ENCODE measurements at places on chromosomes 4 and X. TPM values are rescaled to one million over a fixed set of nuclear protein-coding genes. Genes with fewer than 3 reads are reported as not detected.

- H3K4me3 ChIP-seq, result no peak overlapping the region
- DNase-seq, result no peak
- no peaks in the 10 kb centered on the region for H3K36me3 ChIP-seq
- H3K27ac ChIP-seq, result no peak overlapping the region
- no peaks in the 10 kb centered on the region for H3K27me3 ChIP-seq
- no peaks in the 10 kb centered on the region for H3K4me1 ChIP-seq
Observed at GRCh38 chr4:178311997-178312396, 869.8 kb upstream of the AGA start.

DNA sequence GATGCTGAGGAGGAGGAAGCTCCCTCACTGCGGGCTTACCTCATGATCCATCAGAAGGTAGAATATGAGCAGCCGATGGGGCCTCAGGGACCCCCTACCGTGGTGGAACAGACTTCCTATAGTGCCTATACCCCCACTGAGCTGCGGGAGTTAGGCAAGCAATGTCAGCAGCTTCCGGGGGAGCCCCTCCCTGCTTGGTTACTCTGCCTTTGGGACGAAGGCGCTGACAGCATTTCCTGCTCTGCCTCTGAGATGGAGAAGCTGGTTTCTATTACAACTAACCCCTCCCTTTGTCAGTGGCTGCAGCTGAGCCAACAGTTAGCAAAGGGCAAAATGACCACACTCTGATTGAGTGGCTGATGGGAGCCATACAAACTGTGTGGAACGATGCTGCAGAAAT, 430.7 kb downstream of the IDS start:
- no peaks in the 10 kb centered on the region for H3K4me1 ChIP-seq
- H3K36me3 ChIP-seq, result no peaks in the 10 kb centered on the region
- H3K27me3 ChIP-seq, result no peaks in the 10 kb centered on the region

DNA sequence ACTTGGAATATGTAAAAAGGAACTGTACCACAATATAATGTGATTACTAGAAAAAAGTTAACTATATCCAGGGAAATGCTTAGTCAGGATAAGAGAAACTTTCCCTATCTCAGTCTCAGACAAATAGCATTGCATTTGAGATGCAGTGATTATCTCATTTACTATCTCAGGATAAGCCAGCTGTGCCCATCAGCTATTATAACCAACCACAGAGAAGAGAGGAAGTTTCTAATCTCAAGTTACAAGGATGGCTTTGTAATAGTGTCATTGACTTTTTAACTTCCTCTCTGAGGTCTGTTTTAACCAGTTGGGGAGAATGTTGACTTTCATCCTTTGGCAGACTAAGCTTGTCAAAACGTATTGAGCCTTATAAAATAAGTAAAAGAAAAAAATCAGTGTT, 56.5 kb downstream of the SNX25 start:
- no peak for DNase-seq
- no peaks in the 10 kb centered on the region for H3K27me3 ChIP-seq
- no peak overlapping the region for H3K4me3 ChIP-seq
- peaks cover 33% of the 10 kb centered on the region for H3K36me3 ChIP-seq
- no peak overlapping the region for H3K27ac ChIP-seq

GRCh38 chr4:2075171-2075986, 16.3 kb downstream of the NAT8L start:
- no peak overlapping the region for H3K4me3 ChIP-seq
- H3K36me3 ChIP-seq, result no peaks in the 10 kb centered on the region
- peaks cover 7% of the 10 kb centered on the region for H3K4me1 ChIP-seq
- DNase-seq, result no peak

DNA sequence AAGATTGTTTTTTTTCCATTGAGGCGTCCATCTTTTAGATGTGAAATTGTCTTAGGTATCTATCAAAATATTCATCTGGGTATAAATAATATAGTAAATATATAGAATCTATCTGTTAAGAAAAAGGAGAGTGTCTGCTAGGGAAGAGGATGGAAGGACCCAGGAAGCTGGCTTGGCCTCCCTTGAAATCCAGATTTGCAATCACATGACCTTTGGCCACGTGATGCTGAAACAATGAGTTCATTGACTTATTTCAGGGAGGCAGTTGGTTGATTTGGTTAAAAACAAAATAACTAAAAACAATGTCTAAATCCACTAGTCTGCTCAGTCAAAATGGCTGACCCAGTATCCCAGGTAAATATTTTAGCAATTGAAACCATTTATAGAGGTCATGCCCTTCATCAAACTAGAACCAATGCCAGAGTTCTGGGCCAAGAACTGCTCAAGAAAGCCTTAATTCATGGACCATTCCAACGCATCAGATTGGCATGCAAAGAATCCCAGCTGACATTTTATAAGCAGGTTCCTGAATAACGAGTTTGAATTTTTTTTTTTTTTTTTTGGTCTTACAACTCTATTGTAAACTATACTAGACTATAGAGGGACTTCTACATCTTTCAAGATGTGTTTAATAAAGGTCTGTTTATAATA, 172.7 kb downstream of the MID1 start:
- no peaks in the 10 kb centered on the region for H3K27me3 ChIP-seq
- H3K4me3 ChIP-seq, result no peak overlapping the region
- DNase-seq, result no peak

GRCh38 chrX:5936438-5936837, 292.2 kb downstream of the NLGN4X start:
- DNase-seq, result peak; percentile 41
- H3K36me3 ChIP-seq, result no peaks in the 10 kb centered on the region
- H3K4me3 ChIP-seq, result no peak overlapping the region
- H3K27ac ChIP-seq, result no peak overlapping the region

DNA sequence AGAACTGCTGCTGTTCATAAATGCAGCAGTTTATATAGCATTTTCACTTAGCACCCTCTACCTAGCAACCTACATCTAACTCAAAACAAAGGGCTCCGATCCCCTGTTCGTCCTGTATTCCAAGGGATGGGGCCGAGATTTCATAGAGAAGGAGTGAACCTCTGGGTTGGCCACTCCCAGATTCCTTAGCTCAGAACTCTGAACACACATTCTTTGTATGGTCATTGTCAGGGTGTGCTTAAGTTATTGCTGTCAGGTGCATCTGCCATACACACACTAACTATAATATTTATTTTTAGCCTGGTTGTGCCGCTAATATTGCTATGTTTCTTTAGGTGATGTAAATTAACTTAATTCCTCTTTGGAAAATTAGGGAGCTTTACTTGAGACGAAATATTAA, 47.7 kb upstream of the AADAT start:
- no peak overlapping the region for H3K27ac ChIP-seq
- no peaks in the 10 kb centered on the region for H3K36me3 ChIP-seq
- H3K4me1 ChIP-seq, result peaks cover 6% of the 10 kb centered on the region
- H3K4me3 ChIP-seq, result no peak overlapping the region
- no peaks in the 10 kb centered on the region for H3K27me3 ChIP-seq

GRCh38 chr4:38577462-38577861, 86.5 kb upstream of the KLF3 start:
- no peaks in the 10 kb centered on the region for H3K27me3 ChIP-seq
- no peak overlapping the region for H3K27ac ChIP-seq
- peaks cover under 1% of the 10 kb centered on the region for H3K4me1 ChIP-seq
- no peaks in the 10 kb centered on the region for H3K36me3 ChIP-seq

DNA sequence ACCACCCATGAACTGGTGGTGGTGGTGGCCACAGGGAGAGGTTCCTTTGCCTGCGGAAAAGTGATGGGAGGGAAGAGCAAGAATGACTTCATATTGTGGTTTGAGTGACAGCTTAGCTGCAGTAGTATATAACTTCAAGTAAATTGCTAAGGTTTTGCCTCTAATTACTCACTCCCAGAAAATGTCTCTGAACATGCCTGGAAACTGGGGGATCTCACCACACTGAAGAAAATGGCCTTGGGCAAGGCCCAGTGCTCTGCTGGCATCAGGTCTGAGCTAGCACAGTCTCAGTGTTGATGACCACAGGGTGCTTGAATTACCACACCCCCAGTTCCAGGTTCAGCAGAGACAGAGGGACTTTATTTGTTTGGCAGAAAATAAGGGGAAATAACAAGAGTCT, 2085.4 kb downstream of the ARAP2 start:
- no peaks in the 10 kb centered on the region for H3K4me1 ChIP-seq
- no peak overlapping the region for H3K4me3 ChIP-seq
- H3K27me3 ChIP-seq, result no peaks in the 10 kb centered on the region

DNA sequence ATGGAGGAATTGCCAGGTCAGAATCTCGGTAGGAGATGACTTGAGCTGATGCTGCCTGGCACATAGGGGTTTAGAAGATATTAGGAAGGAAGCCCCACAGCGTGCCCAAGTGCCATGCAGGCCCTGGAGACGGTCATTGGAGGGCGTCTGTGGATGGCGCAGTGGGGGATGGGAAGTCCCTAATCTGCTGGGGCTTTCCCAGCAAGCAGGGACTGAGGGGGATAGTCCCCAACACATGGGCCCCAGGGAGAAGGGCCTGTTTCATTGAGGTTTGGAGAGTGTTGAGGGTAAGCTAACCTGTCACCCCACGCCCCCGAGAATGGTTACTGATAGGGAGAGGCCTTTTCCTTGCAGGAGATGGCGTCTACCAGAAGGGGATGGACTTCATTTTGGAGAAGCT, 7.8 kb downstream of the TAFAZZIN start:
- H3K4me1 ChIP-seq, result no peaks in the 10 kb centered on the region
- DNase-seq, result no peak
- H3K4me3 ChIP-seq, result no peak overlapping the region
- H3K27ac ChIP-seq, result peak overlapping the region; percentile 63

The MAGEB1 gene
- not detected for total RNA-seq

The PCYT1B gene
- total RNA-seq, result 0.87 TPM

The COX7B2 gene
- total RNA-seq, result not detected

The MOSPD2 gene
- 30.1 TPM for total RNA-seq

The IL1RAPL1 gene
- 9.3 TPM for total RNA-seq

The PRR32 gene
- not detected for total RNA-seq

The IL2RG gene
- 5.7 TPM for total RNA-seq
